ENCODE measurements at places on chromosomes 7 and 10. TPM values are rescaled to one million over a fixed set of nuclear protein-coding genes. Genes with fewer than 3 reads are reported as not detected.
A peak's percentile ranks its signal among the peaks of the same experiment; 100 is the strongest.

DNA sequence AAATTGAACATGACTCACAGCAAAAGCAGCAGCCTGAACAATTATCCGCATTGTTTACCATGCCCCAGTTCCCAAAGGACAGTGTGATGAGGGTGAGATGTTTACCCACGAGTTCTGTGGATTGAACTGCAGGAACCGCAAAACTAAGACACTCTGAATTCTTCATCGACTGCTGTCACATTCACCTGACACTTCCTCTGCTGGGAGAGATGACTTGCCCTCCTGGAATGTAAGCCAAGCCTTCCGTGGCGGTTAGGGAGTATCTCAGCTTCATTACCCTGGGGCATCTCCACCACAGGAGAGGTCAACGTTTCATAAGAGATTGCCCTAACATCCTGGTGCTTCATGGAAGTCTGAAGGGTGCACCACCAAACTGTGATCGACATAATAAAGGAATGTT lies 374.6 kb upstream of the ADARB2 start:
- peak; percentile 54 for DNase-seq

NKX1-2 gene
- 0.09 TPM for total RNA-seq

- DNase-seq = no peak
Observed at GRCh38 chr7:22858640-22859561, 36.3 kb upstream of the TOMM7 start.

- no peak for DNase-seq
Observed at GRCh38 chr7:7771452-7771851, 53.0 kb upstream of the RPA3 start.

- no peak for DNase-seq
Observed at GRCh38 chr7:50314836-50315592, 10.5 kb downstream of the IKZF1 start.

SPDYE3 gene
- total RNA-seq = not detected

DNA sequence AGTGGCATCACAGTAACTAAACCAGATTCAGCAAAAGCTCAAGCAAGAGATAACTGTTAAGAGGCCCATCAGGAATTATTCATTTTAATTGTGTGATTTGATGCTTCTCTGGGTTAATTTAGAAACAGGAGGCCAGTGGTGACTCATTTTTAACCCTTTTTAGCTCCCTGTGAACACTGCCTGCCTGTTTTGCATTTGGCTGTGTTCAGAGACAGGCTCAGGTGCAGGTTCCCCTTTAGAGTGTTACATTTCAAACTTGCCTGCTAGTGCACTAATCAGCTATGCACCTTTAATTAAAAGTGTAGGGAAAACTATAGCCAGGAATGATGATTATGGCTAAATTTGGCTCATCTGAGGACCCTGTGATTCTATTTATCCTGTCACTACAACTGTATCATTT lies 6.5 kb downstream of the STAMBPL1 start:
- DNase-seq = no peak

DNA sequence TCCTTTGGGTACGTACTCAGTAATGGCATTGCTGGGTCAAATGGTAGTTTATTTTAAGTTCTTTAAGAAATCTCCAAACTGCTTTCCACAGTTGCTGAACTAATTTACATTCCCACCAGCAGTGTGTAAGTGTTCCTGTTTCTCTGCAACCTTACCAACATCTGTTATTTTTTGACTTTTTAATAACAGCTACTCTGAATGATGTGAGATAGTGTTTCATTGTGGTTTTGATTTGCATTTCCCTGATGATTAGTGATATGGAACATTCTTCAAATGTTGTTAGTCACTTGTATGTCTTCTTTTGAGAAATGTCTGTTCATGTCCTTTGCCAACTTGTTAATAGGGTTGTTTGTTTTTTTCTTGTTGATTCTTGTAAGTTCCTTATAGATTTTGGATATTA lies 558.9 kb downstream of the SH2D4B start:
- no peak for DNase-seq

FANK1 gene
- 5.3 TPM for total RNA-seq

- no peak for DNase-seq
Observed at GRCh38 chr10:91339729-91340128, 70.4 kb upstream of the HECTD2 start.

DNA sequence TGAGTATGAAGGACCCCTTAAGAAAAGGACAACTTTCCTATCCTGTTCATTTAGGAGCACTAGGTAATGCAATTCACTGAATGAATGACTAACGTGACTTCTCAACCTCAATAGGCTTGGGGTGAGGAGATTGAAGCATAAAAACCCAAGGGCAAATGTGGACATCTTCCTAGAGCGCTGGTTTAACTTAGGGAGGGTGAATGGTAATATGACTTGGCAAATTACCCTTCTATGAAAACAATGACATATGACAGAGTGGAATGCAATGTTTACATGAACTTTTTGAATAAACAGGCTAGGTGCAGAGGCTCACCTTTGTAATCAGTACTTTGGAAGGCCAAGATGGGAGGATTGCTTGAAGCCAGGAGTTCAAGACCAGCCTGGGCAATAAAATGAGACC lies 83.9 kb upstream of the ANK3 start:
- DNase-seq = no peak

ZNF365 gene
- total RNA-seq = 0.40 TPM

PRF1 gene
- total RNA-seq = 7.3 TPM

DNA sequence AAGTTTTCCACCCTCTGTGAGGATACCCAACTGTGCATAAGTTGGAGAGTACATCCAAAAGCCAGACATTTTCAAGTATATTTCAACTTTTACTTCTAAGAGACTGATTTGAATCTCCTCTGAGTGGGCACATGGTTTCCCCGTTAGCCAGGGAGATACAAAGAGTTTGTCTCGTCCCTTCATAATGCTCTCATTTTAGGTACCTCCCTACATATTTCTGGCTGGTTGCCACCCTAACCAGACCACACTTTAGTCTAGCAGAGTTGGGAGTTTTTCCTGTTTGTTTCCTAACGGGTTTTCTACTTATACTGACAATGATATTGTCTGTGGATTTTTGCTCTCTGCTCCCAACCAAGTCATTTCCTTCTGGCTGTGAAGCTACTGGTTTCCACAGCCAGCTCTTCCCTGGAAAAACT lies 180.3 kb downstream of the CCDC71L start:
- no peak for DNase-seq

NPC1L1 gene
- total RNA-seq = 61.3 TPM

DNA sequence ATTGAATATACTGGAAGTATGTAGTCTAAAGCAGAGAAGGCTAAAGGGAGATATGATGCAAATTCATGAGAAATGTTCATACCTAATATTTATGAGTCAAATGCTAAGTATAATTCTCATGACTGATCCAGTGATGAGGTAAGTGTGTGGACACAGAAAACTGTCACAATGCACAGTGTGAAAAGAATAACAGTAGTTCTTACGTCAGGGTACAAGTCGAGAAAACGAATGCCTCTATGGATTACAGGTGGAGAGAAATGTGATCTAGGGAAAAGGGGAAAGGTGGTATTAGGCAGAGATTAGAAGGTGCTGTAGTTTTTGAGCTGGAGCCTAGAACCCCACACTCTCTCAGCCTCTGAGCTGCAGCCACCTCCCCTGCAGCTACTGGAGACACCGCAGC lies 542.0 kb downstream of the CNTNAP2 start:
- DNase-seq = no peak

GRCh38 chr10:120600871-120601649 lies 144.0 kb downstream of the PLPP4 start:
- DNase-seq = no peak

TMEM176A gene
- 246 TPM for total RNA-seq

SLC39A12 gene
- total RNA-seq = not detected

- DNase-seq = no peak
Observed at GRCh38 chr7:13262929-13263530, 575.6 kb downstream of the ARL4A start.

DNA sequence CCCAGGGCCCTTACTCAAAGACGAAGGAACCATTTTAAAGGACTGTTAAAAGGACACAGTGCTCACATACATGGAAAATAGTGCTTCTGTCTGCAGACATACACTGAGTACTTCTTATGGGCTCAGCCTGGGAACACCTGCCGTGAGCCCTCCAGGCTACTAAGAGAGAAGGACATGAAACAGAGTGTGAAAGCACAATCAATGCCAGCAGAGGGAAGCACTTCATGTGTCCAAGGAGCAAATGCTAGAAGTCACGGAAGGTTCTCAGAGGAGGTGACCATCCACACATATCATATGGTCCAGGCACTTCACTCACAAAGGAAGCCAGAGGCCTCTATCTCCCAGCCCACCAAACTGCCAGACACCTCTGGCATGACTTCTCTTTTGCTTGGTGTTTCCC lies 15.5 kb downstream of the ELMO1 start:
- DNase-seq = no peak

HMX3 gene
- 1.6 TPM for total RNA-seq

DNA sequence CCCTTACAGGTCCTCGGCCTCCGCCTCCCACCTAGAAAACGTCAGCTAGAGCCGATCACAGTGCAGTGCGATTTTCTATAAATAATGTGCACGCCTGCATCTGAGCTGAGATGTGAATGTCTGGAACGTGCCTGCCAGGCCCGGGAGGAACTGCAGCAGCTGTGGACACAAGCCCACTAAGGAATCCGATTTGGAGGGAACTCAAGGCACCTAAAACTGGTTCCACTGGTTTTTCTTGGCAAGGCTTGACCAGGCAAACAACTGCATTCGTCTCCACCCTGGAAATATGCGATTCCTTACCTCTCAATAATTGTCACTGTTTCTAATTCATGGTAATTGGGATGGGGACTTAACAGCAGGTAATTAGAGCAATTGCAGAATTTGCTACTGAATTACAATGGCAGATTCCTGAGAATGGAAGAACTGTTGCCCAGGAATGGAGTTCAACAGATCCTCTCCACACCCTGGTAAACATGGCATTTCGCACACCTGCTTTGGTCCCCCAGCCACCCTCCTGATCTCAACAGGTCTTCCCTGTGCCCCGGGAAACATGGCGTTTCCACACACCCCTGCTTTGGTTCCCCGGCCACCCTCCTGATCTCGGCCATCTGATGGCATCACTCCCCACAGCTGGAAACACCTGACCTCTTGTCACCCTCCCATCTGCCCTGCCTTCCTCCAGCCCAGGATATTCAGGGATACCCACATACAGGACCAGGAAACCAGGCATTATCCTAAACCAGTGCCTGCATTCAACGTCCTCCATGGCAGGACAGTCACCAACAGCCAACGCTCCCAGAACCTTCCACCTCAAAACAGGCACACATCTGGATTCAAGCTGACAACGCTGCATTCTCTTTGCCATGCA lies 76.0 kb downstream of the DIP2C start:
- DNase-seq = peak; percentile 80

CEP55 gene
- total RNA-seq = 1.3 TPM

GRCh38 chr7:2142386-2142785 lies 90.4 kb downstream of the MAD1L1 start:
- DNase-seq = no peak

EN2 gene
- total RNA-seq = not detected

GIMAP4 gene
- 39.9 TPM for total RNA-seq

GRCh38 chr7:3429981-3430380 lies 128.9 kb downstream of the SDK1 start:
- no peak for DNase-seq

BAIAP2L1 gene
- 55.8 TPM for total RNA-seq

- DNase-seq = no peak
Observed at GRCh38 chr7:88610942-88611341, 148.6 kb upstream of the ZNF804B start.

- DNase-seq = no peak
Observed at GRCh38 chr10:50613726-50614443, 9.9 kb downstream of the SGMS1 start.

- DNase-seq = no peak
Observed at GRCh38 chr10:70192326-70192968, 22.1 kb upstream of the SAR1A start.

ASAH2 gene
- 2.8 TPM for total RNA-seq

MRLN gene
- total RNA-seq = not detected

- no peak for DNase-seq
Observed at GRCh38 chr7:148772297-148773089, 73.8 kb downstream of the CUL1 start.

DNA sequence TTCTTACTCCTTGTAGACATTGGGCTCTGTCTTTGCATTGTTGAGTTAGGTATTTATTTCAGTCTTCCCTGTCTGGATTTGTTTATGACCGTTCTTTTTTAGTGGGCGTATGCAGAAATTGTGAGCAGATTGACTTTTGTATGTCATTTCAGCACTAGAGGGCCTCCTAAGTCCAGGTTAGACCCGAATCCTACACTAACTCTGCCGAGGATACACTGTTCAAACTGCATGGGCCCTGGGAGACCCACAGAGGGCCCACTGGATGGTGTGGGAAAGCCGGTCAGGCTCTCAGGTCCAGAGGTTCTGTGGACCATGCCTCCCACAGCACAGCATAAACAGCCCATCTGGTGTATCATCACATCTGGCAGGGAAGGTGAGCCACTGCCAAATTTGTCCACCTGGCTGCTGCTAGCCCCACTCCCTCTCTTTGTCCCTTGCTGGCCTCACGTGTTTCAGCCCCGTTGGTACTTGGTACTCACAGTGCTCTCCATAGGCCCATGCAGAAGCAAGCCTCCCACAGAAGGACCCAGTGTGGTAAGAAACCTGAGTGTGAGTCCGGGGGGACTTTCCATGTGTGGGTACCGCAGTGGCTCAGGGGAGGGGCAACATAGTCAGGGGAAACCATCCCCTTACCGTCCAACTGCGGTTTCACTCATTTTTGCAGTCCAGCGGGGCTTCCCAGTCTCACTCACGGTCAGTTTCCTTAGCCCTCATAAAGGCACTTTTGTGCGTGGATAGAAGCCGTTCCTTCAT lies 112.8 kb downstream of the APBB1IP start:
- DNase-seq = no peak

DNA sequence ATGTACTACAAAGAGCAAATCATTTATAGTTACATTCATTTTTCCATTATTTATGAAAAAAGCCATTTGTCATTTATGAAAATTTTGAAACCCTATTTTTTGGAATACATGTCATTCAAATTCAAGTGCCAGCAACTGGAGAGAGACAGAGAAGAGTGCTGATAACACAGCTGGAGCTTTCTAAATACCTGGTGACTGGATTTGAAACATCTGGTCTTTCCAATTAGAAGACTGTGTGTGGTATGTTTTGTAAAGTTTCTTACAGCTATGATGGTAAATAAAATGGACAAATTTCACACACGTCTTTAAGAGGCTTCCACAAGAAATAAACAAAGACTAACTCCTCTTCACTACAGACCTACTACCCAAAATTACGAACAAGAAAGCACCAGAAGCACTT lies 56.8 kb downstream of the CHCHD3 start:
- no peak for DNase-seq

PDE6C gene
- total RNA-seq = not detected

GNGT1 gene
- total RNA-seq = not detected

- DNase-seq = peak; percentile 30
Observed at GRCh38 chr10:122348512-122348911, 26.0 kb upstream of the PLEKHA1 start.

XRCC2 gene
- 0.69 TPM for total RNA-seq

INMT gene
- 18.8 TPM for total RNA-seq
